ENCODE measurements at places on chromosomes 4 and X. TPM values are rescaled to one million over a fixed set of nuclear protein-coding genes. Genes with fewer than 3 reads are reported as not detected.

Gene MAGEA10
- total RNA-seq, result not detected

Gene FHDC1
- 4.6 TPM for total RNA-seq

Gene AFP
- total RNA-seq, result 4.2 TPM

Gene CDS1
- total RNA-seq, result 4.5 TPM

Data from H7 (cell line).